ENCODE measurements at places on chromosomes 3 and 15. TPM values are rescaled to one million over a fixed set of nuclear protein-coding genes. Genes with fewer than 3 reads are reported as not detected.

The UBXN7 gene
- 28.9 TPM for total RNA-seq

The CFAP100 gene
- total RNA-seq, result not detected

The ZNF620 gene
- total RNA-seq, result 4.6 TPM

The SEC22C gene
- 27.2 TPM for total RNA-seq

The PRR20G gene
- total RNA-seq, result not detected

The ZNF385D gene
- 0.20 TPM for total RNA-seq

The UPK1B gene
- total RNA-seq, result not detected

The PCOLCE2 gene
- total RNA-seq, result 12.3 TPM

The APPL1 gene
- 68.7 TPM for total RNA-seq

The HRG gene
- total RNA-seq, result not detected

The C3orf85 gene
- total RNA-seq, result not detected

DNA sequence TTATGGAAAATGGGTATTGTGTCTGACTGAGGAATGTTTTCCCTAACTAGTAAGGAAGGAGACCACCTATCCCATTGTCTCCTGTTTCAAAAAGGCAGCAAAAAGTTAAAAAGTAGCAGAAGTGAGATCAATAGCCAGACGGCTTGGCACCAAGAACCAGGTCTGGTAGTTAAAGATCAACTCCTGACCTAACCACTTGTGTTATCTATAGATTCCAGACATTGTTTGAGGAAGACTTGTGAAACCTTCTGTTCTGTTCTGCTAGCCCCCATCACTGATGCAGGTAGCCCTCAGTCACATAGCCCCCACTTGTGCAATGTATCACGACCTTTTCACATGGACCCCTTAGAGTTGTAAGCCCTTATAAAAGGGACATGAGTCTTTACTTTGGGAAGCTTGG, 46.3 kb upstream of the C2CD4B start:
- no peak for DNase-seq
- H3K4me3 ChIP-seq, result no peak overlapping the region
- H3K27ac ChIP-seq, result no peak overlapping the region
- H3K4me1 ChIP-seq, result no peaks in the 10 kb centered on the region
- H3K27me3 ChIP-seq, result no peaks in the 10 kb centered on the region

DNA sequence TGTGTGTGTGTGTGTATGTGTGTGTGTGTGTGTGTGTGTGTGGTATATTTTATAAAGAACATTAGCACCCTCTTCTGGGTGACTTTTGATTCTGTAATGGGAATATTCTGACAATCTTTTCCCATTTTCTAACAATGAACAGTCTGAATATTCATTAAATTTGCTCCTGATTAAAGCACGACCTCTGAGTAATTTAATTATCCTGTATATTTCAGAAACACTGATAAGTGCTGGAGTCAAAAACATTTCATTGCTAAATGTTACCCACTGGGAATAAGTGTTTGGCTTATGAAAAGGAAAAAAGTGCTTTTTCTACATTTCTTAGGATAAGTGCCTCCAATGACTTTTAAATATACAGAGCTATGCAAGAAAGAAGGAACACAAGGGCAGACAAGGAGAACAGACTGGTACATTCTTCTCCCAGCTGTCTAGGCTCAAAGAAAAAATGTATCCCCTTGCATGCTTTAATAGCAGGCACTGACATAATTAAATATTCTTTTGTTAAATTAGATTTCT, 32.3 kb upstream of the SYNPR start:
- H3K27me3 ChIP-seq, result no peaks in the 10 kb centered on the region
- no peaks in the 10 kb centered on the region for H3K36me3 ChIP-seq
- no peak overlapping the region for H3K27ac ChIP-seq
- no peak for DNase-seq
- no peak overlapping the region for H3K4me3 ChIP-seq

DNA sequence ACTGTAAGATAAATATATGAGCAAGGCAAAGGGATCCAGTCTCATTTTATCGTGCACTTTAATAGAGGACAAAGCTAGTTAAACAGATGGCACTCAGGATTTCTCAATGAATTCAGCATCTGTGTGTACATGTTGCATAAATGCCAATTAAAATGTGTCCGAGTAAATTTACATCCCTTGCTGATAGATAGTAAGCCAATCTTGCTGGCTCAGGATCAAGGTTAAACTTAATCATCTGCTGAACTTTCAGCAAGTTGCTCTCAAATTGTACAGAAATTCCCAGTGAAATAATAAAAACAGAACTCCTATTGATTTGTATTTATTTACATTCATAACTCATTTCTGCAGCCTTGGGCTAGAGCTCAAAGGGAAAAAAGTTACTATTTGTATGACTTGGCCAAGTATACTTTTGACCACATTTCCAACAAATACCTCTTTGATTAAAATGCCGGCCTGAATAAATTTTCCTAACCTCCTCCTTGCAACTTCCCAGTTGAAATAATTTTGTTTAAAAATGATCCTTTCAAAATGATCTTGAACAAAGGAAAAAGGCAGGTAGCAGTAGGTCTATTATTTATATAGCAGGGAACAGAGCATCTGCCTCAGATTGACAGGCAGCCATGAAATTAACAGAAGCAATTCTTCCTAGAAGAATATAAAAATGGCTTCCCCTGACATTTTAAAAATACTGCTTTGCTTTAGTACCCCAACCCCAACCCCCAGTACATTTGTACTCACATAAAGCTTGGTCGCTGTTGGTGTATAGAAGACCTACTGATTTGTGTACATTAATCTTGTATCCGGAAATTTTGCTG, 1001.9 kb downstream of the ROBO1 start:
- DNase-seq, result no peak
- no peak overlapping the region for H3K4me3 ChIP-seq
- H3K36me3 ChIP-seq, result no peaks in the 10 kb centered on the region
- H3K27ac ChIP-seq, result no peak overlapping the region
- no peaks in the 10 kb centered on the region for H3K27me3 ChIP-seq
- no peaks in the 10 kb centered on the region for H3K4me1 ChIP-seq

- no peaks in the 10 kb centered on the region for H3K36me3 ChIP-seq
- H3K4me1 ChIP-seq, result no peaks in the 10 kb centered on the region
- DNase-seq, result no peak
- no peaks in the 10 kb centered on the region for H3K27me3 ChIP-seq
- no peak overlapping the region for H3K4me3 ChIP-seq
Observed at GRCh38 chr3:115388166-115388565, 235.1 kb upstream of the GAP43 start.

- no peaks in the 10 kb centered on the region for H3K36me3 ChIP-seq
- DNase-seq, result peak; percentile 90
- no peaks in the 10 kb centered on the region for H3K27me3 ChIP-seq
- H3K4me3 ChIP-seq, result no peak overlapping the region
- peaks cover 45% of the 10 kb centered on the region for H3K4me1 ChIP-seq
Observed at GRCh38 chr15:67091071-67091979, 25.9 kb downstream of the SMAD3 start.

GRCh38 chr3:152447511-152447910, 178.8 kb downstream of the MBNL1 start:
- H3K27me3 ChIP-seq, result no peaks in the 10 kb centered on the region
- DNase-seq, result no peak
- no peaks in the 10 kb centered on the region for H3K4me1 ChIP-seq
- H3K36me3 ChIP-seq, result peaks cover 5% of the 10 kb centered on the region
- no peak overlapping the region for H3K4me3 ChIP-seq

- DNase-seq, result no peak
- H3K27ac ChIP-seq, result no peak overlapping the region
- no peak overlapping the region for H3K4me3 ChIP-seq
- no peaks in the 10 kb centered on the region for H3K27me3 ChIP-seq
- no peaks in the 10 kb centered on the region for H3K36me3 ChIP-seq
- H3K4me1 ChIP-seq, result no peaks in the 10 kb centered on the region
Observed at GRCh38 chr15:36596915-36597314, 17.5 kb downstream of the CDIN1 start.

DNA sequence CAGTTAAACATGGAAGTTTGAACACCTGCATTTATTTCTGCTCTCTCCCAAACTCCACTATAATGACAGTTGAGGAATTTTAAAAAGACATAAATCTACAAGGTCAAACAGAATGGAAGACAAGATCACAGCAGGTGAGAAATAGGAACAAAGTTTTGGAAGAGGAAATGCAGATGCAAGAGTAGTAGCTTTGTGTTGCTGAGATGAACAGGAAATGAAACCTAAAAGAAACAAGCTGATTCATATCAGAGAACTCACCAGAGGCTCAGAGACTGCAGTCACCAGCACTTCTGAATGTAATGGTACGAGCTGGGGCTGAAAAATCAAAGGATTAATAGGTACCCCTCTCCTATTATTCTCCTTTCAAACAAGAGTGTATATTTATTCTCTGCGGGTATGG, 459.9 kb downstream of the RAP2B start:
- no peak for DNase-seq
- H3K36me3 ChIP-seq, result no peaks in the 10 kb centered on the region
- H3K4me1 ChIP-seq, result no peaks in the 10 kb centered on the region

DNA sequence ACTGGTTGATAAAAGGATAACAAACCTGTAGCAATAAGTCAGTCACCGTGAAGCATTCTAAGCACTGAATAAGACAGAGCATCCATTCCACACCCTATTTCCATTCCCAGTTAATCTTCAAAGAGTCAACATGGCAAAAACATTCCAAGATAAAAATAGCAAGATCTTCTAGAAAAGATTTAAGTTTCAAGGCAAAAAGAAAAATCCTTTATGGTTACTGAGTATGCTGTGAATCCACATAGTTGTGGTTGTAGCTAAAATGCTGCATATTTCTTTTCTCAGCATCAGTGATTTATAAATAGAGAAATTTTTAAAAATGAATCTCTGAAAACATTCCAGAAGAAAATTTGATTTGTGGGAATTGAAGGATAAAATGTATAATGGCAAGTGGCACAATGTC, 21.1 kb downstream of the GAP43 start:
- H3K27me3 ChIP-seq, result no peaks in the 10 kb centered on the region
- DNase-seq, result no peak
- H3K36me3 ChIP-seq, result no peaks in the 10 kb centered on the region
- H3K4me1 ChIP-seq, result no peaks in the 10 kb centered on the region

DNA sequence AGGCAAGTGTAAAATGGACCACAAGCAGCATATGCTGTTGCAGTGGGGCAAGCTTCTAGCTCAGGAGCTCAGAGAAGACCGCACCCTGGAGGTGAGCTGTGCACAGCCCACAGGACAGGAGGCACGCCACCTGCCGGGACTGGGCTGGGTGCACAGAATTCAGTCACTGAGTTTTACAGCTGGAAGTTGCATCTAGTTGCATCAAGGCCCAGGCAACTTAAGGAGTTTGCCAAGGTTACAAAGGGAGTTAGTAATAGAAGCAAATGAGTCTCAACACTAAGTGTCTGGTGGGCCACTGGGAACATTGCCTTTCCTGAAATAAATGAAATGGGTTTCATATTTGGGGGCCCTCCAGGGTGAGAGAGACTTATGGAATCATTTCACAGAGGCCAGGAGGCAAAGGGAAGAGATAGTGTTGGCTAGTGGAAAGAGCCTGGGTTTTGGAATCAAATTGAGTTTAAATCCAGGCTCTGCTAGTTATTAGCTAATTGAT, 36.0 kb upstream of the TIMP4 start:
- no peak for DNase-seq
- H3K36me3 ChIP-seq, result no peaks in the 10 kb centered on the region
- 0 out of 2 replicates have a peak, but pooled peaks cover 3% of the 10 kb centered on the region for H3K27me3 ChIP-seq
